T-helper 2 cell (primary cell): ENCODE measurements at places on chromosomes 1 and 21.
A peak's percentile ranks its signal among the peaks of the same experiment; 100 is the strongest.

GRCh38 chr1:3012456-3013291, 8.6 kb upstream of the ACTRT2 start:
- DNase-seq = peak; percentile 22

DNA sequence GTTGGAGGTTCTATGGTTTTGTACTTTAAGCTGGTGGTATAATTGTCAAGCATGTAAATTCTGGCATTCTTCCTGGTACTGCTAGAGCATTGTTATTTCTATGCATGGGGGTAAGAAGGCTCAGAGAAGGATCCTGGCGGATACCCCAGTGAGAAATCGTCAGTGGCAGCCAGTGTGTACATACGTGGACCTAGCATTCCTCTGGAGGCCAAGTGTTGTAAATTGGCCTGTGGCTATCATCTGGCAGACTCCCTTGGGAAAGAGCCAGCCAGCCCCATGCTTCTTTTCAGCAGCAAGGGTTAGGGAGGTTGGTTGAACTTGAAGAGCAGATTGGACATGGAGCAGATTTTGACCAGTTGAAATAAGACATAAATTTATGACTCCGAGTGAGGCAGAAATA, 5.2 kb upstream of the AGO3 start:
- DNase-seq = no peak

DNA sequence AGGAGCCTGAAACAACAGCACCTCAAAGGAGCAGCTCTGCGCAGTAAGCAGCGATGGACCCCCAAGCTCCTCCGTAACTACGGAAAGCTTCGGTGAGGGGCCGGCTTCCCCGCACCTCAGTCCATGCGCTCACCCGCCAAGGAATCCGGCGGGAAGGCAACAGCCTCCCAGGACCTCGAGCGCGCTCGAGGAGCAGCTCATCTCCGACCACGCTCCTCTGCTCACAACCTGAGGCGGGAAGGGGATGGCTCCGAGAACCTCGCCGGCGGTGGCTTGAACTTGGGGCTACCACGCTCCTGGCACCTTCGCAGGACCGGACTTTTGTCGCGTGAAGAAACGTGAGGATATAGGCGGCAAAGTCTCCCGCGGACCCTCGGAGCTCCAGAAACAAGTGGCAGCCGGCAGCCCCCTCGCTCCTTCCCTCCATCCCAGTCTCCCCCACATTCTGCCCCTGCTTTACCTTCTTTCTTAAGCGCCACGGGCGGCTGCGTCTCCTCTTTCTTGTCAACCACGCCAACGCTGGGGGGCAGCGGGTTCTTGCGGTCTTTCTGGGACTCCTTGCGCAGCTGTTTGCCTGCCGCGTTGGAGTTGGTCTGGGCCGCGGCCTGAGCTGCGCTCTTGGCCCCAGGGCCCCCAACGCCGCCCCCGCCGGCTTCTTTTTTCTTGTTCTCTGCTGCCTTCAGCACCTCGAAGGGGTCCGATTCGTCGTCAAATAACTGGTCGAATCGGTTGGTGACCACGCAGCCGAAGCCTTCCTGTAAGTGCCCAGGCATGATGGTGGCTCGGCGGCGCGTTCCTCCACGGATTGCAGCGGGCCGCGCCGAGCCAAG, 459 bp downstream of the SERBP1 start:
- DNase-seq = no peak

GRCh38 chr21:29175408-29176134, 45.1 kb downstream of the MAP3K7CL start:
- no peak for DNase-seq

DNA sequence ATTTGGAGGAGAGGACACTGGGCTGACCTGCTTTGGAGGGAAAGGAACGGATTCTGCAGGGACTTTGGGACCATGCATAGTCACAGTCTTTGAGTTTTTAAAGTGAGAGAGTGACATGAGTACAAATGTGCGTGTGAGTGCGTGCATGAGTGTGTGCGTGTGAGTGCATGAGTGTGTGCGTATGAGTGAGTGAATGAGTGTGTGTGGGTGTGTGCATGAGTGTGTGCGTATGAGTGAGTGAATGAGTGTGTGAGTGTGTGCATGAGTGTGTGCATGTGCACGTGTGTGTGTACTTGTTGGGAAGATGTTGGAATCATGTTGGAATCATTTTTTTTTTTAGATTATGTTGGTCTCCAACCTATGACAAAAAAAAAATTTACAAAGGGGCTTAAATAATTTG, 70.5 kb downstream of the PAX7 start:
- DNase-seq = no peak

DNA sequence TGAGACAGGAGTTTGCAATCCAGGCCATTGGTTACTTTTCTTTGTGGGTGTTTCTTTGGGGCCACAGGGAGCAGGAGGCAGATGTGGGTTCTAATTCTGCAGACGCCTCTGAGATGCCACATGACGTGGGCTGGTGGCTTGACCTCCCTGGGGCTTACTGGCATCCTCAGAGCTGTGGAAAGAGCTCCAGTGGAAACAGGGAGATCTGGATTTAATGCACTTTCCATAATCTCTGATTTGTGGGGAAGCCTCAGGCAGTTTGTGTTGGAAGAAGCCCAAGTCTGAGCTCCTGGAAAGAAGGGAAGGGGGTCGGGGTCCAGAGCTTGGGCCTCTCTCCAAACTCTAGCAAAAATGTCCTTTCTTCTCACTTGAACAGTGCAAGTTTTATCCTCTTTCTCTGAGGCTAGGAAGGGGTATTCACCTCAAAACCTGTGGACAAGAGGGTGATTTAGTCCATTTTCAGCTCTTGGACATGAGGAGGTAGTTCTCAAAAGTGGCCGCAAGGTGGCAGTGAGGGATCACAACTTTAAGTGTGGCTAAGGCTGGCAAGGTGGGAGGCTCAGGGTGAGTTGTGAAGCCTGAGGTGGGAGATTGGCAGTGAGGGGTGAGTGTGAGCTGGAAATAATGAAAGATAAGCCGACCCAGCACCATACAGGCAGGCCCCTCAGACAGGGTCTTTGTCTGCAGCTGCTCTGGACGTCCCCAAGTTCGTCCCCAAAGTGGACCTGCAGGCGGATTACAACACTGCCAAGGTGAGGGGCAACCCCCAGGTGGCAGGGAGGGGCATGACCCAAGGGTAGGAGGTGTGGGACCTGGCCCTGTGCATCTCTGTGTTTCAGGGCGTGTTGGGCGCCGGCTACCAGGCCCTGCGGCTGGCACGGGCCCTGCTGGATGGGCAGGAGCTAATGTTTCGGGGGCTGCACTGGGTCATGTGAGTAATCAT, 9.2 kb downstream of the IKBKE start:
- DNase-seq = no peak

DNA sequence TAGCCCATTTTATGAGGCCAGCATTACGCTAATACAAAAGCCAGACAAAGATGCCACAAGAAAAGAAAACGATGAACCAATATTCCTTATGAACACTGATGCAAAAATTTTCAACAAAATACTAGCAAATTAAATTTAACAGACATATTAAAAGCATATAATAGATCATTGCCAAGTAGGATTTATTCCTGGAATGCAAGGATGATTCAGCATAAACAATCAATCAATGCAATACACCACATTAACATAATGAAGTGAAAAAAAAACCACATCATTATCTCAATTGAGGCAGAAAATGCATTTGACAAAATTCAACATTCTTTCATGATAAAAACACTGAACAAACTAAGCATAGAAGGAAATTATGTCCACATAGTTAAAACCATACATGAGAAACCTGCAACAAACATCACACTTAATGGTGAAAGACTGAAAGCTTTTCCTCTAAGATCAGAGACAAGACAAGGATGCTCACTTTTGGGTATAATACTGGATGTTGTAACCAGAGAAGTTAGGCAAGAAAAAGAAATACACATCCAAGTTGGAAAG, 22.9 kb upstream of the ATP1A1 start:
- DNase-seq = no peak
